Caco-2 (cell line): ENCODE measurements at places on chromosomes 13 and 19. TPM values are rescaled to one million over a fixed set of nuclear protein-coding genes. Genes with fewer than 3 reads are reported as not detected.

KIR2DL4 gene
- not detected in 2 replicates for total RNA-seq

COMMD6 gene
- 101 and 104 TPM in 2 replicates for total RNA-seq

DKKL1 gene
- total RNA-seq: not detected in 2 replicates

OR7C1 gene
- not detected in 2 replicates for total RNA-seq

DNA sequence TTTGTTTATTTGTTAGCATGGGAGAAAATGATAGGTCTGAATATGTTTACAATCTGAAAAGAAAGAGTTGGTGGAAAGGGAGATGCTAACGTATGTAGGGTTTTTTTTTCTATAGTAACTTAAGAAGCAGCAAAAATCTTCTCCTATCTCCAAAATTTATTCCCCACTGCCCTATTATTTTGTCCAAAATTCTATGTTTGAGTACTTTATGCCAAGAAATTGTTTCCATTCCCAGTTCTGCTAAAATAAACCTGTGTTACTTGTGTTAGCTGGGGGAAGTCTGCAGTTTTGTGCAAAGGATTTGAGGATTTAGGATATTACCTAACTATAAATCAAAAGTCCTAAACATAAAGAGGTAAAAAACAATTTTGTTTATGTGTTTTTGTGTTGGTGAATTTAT lies 2770.4 kb upstream of the PCDH20 start:
- H3K4me3 ChIP-seq: no peak overlapping the region
- no peaks in the 10 kb centered on the region for H3K27me3 ChIP-seq
- no peaks in the 10 kb centered on the region for H3K36me3 ChIP-seq

- H3K4me1 ChIP-seq: no peaks in the 10 kb centered on the region
- no peak overlapping the region for H3K27ac ChIP-seq
- no peak for DNase-seq
These were observed 78.8 kb upstream of the TMTC4 start for GRCh38 chr13:100753376-100753775.

GRCh38 chr13:105602956-105603670 lies 932.3 kb downstream of the EFNB2 start:
- no peak overlapping the region for H3K4me3 ChIP-seq
- H3K27ac ChIP-seq: no peak overlapping the region
- H3K4me1 ChIP-seq: no peaks in the 10 kb centered on the region; the same call in 1 of the 2 replicates

GRCh38 chr13:19050901-19051300 lies 130.7 kb downstream of the TUBA3C start:
- H3K4me3 ChIP-seq: no peak overlapping the region

GRCh38 chr19:45578861-45579260 lies 5.7 kb downstream of the OPA3 start:
- H3K27me3 ChIP-seq: no peaks in the 10 kb centered on the region
- H3K4me1 ChIP-seq: peaks cover 39% of the 10 kb centered on the region
- H3K4me3 ChIP-seq: no peak overlapping the region
- DNase-seq: no peak
- H3K36me3 ChIP-seq: peaks cover 2% of the 10 kb centered on the region; the same call in 1 of the 2 replicates

DNA sequence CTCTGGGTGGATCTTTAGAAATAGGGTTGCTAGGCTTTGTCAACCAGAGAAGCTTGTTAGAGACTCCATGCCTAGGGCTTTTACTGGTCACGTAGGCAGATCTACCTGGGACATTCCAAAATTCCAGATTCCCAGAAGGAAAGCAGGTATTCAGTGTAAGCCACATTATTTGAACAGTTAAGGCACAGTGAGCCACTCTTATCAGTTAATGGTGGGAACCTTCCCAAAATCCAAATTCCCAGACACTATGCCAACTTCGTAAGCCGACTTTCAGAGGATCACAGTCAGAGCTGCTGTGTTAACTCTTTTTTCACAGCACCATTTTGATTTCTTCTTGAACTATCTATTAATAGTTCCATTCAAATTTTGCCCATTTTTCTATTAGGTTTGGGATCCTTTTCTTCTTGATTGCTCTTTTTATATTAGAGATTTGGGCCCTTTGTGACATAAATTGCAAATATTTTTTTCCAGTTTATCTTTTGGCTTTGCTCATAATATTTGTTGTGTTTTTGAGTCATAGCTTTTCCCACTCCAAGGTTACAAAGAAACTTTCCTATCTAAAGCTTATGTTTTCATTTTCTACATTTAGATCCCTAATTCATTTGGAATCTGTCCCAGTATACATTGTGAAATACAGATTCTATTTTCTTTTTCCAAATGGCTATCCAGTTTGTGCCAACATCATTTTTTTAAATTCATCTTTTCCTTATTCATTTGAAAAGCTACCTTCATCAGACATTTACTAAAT lies 77.3 kb downstream of the DHRS12 start:
- H3K4me3 ChIP-seq: no peak overlapping the region
- no peaks in the 10 kb centered on the region for H3K36me3 ChIP-seq
- H3K27ac ChIP-seq: no peak overlapping the region
- DNase-seq: no peak
- no peaks in the 10 kb centered on the region for H3K27me3 ChIP-seq
- H3K4me1 ChIP-seq: peaks cover 12% of the 10 kb centered on the region; the same call in 1 of the 2 replicates

GRCh38 chr13:72296246-72296645 lies 429.2 kb upstream of the DACH1 start:
- no peaks in the 10 kb centered on the region for H3K4me1 ChIP-seq
- no peak overlapping the region for H3K27ac ChIP-seq
- DNase-seq: no peak
